ENCODE measurements at places on chromosomes 1 and 21.

DNA sequence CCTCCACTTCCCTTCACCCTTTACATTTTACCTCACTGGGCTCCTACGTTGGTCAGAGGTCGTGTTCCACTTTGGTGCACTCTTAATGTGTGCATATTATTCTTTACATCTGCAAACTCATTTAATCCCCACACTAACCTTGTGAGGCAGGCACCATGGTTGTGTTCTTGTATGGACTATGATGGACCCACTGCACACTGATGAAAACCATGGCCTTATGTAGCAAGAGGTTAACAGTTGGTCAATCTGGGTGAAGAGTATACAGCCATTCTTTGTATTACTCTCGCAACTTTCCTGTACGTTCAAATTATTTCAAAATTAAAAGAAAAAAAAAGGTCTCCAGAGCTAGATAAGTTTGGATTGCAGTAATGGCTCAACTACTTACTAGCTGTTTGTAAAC, 78.5 kb downstream of the RUNX1 start:
- no peak for DNase-seq

- DNase-seq, result no peak
Measured at GRCh38 chr1:159884296-159884695, 15.7 kb downstream of the CFAP45 start.

DNA sequence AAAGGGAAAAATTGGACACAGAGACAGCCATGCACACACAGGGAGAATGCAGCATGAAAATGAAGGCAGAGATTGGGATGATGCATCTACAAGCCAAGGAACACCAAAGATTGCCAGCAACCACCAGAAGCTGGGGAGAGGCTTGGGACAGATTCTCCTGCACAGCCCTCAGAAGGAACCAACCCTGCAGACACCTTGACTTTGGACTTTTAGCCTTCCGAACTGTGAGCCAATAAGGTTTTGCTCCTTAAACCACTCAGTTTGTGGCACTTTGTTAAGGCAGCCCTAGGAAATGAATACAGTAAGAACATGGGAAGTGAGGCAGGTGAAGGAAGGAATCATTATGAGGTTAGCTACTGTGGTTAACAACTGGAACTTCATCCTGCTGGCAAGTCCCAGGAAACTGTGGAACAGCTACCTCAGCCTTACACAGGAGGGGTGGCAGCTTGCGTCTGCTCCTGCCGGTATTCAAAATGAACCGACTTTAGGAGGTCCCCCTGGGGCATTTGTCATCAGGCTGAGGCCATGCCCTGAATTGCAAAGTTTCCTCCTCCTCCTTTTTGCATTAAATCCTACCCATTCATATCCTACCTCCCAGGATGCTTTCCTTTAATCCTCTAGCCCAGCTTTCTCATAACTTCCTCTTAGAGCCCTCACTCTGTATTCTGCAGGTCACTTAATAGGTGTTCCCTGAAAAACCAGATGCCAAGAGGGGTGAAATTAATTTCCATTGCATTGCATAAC, 15.4 kb downstream of the CD247 start:
- DNase-seq, result no peak

- DNase-seq, result no peak
Measured at GRCh38 chr1:6273380-6273891, 12.5 kb upstream of the GPR153 start.

GRCh38 chr1:161238039-161238473, at the start of gene NR1I3:
Gene NR1I3, minus strand, starts transcription at chr1:161238203. Its CDS starts 1,638 bp downstream, at chr1:161236565.
- DNase-seq, result no peak

- peak; percentile 34 for DNase-seq
Measured at GRCh38 chr1:40795811-40796586, 12.4 kb downstream of the KCNQ4 start.

DNA sequence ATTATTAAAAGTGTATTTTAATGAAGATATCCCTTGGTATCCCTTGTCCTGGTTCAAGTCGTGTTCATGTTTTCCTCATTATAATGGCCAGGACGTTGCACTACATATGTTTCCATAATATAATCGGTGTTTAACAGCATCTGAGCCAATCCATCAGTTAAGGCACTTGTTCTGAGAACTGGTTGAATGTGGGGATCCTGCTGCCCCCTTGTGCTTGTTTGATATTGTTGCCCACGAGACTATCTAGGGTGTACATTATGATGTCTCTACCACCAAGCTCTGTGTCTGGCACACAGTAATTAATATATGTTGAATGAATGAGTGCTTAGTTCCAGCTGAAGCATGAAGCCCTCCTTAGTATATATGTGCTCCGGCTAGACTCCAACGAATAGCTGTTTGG, 193.0 kb downstream of the CACNA1E start:
- no peak for DNase-seq

- DNase-seq, result no peak
Measured at GRCh38 chr21:14550135-14550534, 4.0 kb upstream of the SAMSN1 start.

GRCh38 chr21:19420565-19420964, 1017.0 kb upstream of the TMPRSS15 start:
- no peak for DNase-seq

DNA sequence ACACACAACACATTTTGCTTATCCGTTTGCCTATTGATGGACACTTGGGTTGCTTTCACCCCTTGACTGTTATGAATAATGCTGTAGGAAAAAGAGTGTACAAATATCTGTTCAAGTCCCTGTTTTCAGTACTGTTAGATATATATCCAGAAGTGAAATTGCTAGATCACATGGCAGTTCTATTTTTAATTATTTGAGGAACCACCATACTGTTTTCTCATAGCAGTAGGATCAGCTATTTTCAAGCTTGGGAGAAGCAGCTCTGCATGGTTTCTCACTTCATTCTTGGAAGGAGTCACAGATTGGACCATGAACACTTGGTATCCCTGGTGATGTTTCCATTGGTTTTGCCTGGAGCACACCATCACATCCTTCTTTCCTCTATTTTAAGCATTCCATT, 114.4 kb upstream of the ZP4 start:
- DNase-seq, result no peak

DNA sequence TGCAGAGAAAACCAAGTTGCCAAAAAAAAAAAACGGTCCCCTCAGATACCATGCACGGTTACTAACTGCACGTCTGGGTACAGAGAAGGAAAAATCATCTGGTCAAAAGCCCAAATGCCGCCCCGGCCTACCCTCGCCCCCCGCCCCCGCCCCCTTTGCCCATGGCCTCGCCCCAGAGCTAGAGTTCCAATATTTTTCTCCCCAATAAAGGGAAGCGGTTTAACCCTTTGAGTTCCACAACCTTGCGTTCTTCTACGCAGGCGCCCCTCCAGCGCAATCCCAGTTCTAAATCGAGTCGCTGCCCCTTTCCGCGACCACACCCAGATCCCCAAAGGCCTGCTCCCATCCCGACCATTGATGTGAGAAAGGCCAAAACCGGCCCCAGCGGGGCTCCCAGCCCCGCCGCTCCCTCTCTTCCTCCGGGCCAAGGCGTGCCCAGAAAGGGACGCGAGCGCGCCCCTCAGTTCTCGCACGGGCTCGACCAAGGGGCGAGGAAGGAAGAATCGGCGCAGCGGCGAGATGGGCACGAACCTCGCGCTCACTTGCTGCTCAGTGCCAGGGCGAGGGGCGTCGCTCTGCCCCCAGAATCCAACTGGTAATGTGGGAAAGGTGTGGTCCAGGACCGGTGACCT, 797 bp downstream of the WDR47 start:
- DNase-seq, result no peak

GRCh38 chr21:38628349-38628748, 130.1 kb upstream of the ERG start:
- DNase-seq, result no peak

GRCh38 chr1:8497210-8497819, 179.4 kb downstream of the SLC45A1 start:
- no peak for DNase-seq

DNA sequence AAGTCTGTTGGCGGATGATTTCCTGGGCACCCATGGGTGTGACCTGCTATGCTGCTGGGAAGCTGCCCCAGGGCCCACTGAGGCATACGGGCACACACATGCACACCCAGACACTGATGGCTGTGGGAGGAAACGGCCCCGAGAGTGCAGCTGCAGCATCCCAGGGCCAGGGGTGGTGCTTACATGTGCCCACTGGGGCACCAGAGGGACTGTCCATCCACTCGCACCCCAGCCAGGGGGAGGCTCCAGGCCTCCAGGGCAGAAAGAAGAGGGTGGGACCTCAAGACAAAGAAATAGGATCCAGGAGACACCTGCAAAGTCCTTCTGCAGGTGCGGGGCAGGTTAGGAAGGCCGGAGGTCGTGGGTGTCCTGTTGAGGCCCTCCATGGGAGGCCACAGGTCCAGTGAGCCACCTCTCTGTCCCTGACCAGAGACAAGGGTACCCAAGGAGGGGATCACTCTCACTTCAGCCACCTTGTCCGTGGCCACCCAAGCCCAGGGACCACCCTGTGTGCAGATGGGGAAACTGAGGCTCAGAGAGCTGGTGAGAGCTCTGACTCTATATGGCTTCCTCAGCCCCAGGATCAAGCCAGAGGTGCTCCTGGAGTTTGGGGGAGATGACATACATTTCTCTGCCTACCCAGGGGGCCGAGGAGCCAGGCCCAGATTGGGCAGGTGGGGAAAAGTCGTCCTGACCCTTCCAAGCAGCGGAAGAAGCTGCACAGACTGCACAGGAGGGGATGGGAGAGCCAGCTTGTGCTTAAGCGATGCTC, 57.1 kb downstream of the WNT9A start:
- DNase-seq, result no peak

DNA sequence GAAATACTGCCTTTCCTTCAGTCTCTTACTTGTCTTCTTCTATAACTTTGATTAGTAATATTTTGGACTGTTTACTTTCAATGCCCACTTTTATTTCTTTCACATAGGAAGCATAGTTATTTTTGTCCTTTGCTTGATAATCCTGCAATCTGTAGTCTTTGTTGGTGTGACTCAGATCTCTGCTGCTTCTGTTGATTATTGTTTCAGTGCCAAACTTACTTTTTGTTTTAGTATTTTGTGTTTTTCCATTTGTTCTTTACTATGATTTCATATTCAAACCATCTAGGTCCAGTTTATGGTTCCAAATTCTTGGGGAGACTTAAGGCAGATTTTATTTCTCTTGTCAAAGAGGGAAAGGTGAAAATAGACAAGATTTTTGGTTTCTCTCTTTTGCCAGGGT, 399.9 kb downstream of the HLX start:
- DNase-seq, result no peak

GRCh38 chr1:201713086-201713810, 115.7 kb upstream of the IPO9 start:
- DNase-seq, result no peak

DNA sequence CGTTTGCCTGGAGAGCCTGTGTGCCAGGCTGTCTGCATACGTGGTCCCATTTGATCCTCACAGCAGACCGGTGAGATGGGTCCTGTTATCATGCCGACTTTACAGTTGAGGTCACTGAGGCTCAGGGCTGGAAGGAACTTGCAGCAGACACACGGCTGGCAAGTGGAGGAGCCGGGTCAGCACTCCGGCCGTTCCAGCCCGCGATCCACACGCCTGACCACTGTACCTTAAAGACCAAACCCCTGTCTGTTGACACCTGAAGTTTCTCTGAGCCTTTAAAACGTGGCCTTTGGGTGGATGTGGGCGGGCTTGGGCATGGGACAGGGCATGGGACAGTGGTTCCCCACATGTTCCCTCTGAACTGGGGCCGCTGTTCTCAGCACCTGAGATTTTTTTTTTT, 171.5 kb upstream of the TMEM51 start:
- DNase-seq, result no peak

- DNase-seq, result no peak
Measured at GRCh38 chr1:179632868-179633267, 41.2 kb downstream of the TDRD5 start.

GRCh38 chr1:240827786-240828185, 215.8 kb upstream of the GREM2 start:
- DNase-seq, result no peak

- no peak for DNase-seq
Measured at GRCh38 chr1:98497497-98497896, 164.0 kb upstream of the SNX7 start.

DNA sequence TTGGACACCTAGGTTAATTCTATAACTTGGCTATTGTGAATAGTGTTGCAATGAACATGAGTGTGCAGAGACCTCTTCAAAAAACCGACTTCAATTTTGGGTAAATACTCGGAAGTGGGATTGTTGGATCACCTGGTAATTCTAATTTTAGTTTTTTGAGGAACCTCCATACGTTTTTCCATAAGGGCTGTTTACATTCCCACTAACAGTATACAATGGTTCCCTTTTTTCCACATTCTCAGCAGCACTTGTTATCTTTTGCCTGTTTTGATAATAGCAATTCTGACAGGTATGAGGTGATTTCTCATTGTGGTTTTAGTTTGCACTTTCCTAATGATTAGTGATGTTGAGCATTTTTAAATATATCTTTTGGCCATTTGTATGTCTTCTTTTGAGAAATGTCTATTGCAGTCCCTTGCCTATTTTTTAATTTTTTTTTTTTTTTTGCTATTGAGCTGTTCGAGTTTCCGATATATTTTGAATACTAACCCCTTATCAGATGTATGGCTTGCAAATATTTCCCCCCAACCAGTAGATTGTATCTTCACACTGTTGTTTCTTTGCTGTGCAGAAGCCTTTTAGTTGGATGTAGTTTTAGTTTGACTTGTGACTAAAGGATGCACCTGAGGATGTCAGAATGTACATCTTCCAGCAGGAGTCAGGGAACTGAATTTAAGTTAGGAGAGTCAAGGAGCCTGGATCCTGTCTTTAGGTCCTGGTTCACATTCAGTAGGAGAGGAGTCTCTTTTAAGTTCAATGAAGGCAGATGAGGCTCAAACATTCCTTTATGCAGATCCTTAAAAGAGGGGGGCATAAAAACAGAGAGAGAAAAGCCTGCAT, 120.0 kb downstream of the S1PR1 start:
- DNase-seq, result no peak

- no peak for DNase-seq
Measured at GRCh38 chr1:97243973-97244560, 522.5 kb downstream of the PTBP2 start.

All from T-helper 2 cell (primary cell).